Left kidney (tissue), 8 donors: ENCODE measurements at places on chromosomes 16 and 17. TPM values are rescaled to one million over a fixed set of nuclear protein-coding genes. Genes with fewer than 3 reads are reported as not detected.

Gene SCIMP
- polyA plus RNA-seq: 2.0 TPM

Gene C17orf107
- polyA plus RNA-seq: 0.71 TPM

Gene CCL4L2
- 1.4 TPM for polyA plus RNA-seq

Gene KATNB1
- polyA plus RNA-seq: 21.3 TPM

Gene IL32
- 23.4 TPM for polyA plus RNA-seq

Gene TMIGD1
- polyA plus RNA-seq: 0.78 TPM

Gene IGSF6
- polyA plus RNA-seq: 7.3 TPM

Gene CIAO3
- polyA plus RNA-seq: 26.7 TPM

Gene CORO1A
- 7.3 TPM for polyA plus RNA-seq
